Glomerular endothelial cell (primary cell): ENCODE measurements at places on chromosomes 2 and 18. TPM values are rescaled to one million over a fixed set of nuclear protein-coding genes. Genes with fewer than 3 reads are reported as not detected.

Gene GYPC
- total RNA-seq: 308 and 393 TPM in 2 replicates

Gene MFF
- 96.4 and 108 TPM in 2 replicates for total RNA-seq

- DNase-seq: no peak
Measured at GRCh38 chr2:28702415-28702861, 49.2 kb upstream of the PPP1CB start.

DNA sequence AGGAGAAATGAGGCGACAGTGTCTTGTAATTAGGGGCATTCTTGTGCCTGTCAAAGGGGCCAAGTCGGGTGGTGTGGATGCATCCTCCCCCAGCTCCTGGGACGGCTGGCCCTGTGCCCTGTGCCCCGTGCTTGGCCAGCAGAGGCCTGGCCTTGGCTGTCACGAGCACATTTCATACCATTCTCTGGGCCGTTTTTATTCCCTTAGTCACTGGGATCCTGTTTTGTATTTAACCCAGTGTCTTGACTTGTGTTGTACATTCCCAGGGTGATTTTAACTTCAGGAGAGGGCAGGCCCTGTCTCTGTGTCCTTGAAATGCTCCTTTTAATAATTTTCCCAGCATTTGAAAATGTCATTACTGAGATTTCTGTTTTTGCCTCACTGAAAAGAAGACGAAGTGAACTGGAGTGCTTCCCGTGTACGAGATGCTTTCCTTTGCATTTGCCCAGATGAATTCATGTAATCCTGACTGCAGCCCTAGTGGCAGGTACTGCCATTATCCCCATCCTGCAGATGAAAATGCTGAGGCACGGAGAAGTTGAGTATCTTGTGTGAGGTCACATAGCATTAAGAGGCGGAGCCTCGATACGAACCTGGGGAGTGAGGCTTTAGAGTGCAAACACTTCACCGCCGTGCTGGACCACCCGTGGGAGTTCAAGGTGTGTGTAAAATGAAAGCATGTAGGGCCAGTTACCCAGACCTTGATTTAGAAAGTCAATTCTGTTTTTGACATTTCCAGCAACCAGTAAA lies 57.0 kb downstream of the SH3RF3 start:
- no peak for DNase-seq

DNA sequence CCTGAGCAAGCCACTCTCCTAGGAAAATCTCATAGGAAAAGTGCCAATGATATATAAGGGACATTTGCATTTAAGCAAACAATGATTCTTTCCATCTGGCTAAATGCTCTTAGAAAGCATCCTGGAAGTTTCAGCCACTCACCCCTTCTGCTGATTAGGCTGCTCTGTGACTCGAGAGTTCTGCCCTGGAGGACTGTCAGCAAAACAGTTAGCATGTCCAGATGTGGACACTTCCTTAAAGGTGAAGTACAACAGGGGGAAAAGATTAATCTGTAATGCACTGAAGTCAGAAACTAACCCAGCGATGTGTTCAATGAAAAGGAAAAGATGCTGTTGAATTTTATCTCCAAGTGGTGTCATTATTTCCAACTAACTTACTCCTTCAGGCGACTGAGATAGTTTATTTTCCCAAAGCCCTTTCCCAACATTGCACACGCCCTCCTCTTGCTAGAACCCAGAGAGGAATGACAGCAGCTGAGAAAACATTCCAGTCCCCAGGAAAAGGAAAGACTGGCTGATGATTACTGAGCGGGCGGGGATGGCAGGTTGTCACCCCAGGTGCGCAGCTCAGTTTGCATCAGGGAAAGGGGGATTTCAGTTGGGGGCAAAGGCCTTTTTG lies 214.0 kb downstream of the SS18 start:
- no peak for DNase-seq

GRCh38 chr2:187877391-187877790 lies 323.2 kb upstream of the TFPI start:
- DNase-seq: no peak

Gene POTEI
- total RNA-seq: 0.06 TPM in 1 of 2 replicates, not detected in the other

DNA sequence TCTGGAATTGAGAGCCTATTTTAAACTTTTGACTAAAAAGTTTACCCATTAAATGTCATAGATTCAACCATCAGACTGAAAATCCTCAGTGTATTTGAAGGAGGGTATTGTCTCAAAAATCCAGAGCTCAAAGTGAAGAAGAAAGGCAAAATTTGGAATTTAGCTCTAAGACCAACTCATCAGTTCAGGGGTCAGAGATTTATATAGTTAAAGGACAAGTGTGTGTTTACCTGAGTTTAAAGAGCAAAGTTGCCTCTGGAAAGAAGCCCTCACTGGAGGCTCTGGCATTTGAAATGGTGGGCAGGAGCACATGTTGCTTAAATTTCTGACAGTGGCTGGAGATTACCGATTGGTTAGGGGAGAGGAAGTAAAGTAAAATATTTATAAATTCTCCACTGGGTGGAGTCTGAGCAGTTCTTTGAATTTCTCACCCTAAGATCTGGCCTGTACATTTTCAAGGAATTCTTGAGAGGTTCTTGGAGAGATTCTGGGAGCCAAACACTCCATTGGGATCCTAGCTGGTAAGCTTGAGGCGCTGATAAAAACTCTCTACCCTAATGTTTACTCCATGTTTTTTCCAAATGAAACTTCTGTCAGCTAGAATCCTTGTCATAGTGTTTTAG lies at the start of gene KYNU:
Gene KYNU (plus strand): TSS at position 449 of the 623 bp plus-strand sequence. CDS start 7,704 bp downstream, outside the sequence.
- no peak for DNase-seq

DNA sequence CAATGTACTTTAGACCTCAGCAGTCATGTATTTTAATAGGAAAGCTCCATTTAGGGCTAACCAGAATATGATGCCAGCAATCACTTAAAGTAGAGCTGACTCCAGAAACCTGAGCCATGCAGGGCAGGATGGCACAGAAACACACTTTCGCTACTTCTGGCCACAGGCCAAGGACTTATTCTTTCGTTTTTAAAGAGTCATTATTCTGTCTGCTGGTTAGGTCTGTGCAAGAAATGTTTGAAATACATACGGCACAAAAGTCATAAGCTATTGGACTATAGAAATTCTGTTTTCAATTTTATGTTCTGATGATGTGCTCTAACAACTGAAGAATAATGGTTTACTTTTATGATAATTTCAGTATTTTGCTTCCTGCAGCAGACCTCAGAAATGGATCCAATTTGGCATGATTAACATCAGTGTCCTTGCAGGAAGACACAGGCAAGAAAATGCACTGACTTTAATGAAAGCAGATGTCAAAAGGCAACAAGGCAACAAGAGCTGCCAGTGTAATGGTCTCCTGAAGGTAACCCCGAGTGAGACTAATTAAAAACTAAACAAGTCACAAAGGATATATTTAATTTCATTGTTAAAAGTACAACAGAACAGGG lies 114.4 kb upstream of the CHRNA1 start:
- no peak for DNase-seq

- no peak for DNase-seq
Measured at GRCh38 chr2:56133441-56133840, 50.3 kb upstream of the CCDC85A start.

DNA sequence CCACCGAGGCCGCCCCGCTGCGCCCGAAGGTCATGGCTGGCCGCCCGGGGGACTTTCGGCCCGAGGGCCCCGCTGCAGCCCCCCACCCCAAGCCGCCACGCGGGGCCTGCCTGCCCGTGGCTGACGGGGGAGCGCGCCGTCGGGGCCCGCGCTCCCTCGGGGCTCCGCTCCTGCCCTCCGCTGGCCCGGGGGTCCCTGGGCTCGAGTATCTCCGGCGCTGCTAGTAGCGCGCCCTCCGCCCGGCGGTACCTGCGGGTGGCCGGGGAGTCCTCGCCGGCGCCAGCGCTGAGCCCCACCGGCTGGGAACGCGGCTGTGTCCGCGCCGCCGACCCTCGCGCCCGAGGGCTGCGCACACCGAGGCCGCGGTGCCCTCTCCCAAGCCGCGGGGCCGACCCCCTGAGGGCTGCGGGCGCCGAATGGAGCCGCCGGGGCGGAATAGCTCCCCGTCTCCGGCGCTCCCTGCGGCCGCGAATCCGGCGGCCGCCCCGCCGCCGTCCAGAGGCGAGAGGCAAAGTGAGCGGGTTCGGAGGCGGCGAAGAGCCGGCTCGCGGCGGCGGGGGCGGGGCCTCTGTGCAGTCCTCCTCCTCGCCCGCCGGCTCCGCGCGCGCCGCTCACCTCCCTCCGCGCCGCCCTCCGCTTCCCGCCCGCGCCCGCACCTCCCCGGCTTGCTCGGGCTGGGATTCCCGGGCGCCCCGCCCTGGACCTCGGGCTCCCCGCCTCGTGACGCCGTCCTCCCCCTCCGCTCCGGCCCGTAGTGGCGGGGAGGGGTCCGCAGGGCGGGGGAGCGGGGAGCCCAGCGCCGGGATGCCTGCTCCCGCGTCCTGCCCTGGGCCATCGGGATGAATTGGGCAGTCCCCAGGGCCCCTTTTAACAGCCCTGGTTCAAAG lies at the start of gene KCNG3:
Gene KCNG3 (minus strand): TSS at position 515 of the 887 bp plus-strand sequence. CDS start 481 bp downstream, at position 34.
- DNase-seq: no peak

Gene EPAS1
- 239 and 676 TPM in 2 replicates for total RNA-seq

DNA sequence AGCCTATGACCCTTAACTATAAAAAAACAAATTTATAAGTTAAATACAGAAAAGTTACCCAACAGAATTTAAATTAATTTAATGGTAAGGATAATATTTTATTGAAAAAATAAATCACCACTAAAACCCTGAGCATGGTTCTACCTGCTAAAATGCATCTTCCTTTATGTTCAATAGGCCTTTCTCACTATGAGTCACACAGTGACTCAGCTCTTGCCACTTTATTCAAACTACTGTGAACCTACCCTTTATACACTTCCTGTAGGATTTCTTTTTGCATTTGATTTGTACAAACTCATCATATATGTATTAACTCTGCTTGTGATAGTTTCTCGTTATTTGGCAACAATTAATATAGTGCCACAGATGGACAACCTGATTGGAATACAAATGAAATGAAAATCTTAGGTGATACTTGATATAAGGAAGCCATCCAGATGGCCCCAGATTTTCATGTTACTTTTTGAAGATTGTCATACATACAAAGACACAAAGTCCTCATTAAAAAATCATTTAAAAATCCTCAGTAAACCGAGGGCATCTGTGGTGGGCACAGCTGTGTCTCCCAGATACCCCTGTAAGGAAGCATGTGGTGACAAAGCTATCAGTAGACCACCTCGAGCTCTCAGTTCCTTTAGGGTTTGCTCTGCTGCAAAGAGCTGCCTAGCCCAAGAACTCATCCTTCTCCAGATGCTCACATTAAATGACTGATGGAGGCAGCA lies 55.2 kb upstream of the COBLL1 start:
- no peak for DNase-seq

GRCh38 chr2:29343830-29344229 lies 228.6 kb downstream of the CLIP4 start:
- no peak for DNase-seq

DNA sequence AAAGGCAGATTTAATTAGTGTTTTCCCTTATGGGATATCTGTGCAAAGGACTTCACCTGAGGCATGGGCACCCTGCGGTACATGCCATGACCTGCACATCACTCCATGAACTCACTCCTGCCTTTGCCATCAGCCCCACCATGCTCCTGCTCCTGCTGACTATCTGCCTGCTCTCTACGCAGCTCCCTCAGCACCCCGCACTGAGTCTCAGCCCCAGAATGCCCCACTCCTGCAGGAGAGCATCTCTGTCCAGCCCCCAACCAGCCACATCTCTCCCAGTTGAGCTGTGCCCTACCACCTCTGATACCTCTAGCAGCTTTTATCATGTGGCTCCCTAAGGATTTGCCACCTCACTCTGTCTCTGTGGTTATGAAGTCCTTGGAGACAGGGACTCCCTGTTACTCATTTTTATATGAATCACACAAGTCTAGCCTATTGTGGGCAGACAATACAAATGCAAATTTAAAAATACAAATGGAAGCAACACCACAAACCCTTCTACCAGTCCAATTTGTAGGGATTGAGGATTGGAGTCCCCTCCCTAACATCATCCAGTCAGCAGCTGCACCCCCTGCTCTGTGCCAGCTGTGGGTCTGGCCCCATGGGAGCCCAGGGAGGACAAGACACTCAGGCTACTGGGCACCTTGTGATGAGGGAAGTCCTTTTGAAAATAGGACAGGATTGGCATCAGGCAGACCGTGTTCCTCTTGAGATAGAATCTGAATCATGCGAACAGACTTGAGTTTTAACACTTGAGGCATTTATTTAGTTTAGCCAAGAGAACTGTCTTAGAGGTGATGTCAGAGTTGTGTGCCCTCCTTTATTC lies 689.6 kb upstream of the HS6ST1 start:
- DNase-seq: no peak

Gene RASGRP3
- 90.3 and 117 TPM in 2 replicates for total RNA-seq

Gene ST8SIA5
- 0.24 and 2.6 TPM in 2 replicates for total RNA-seq

Gene GALNT5
- total RNA-seq: 0.48 and 2.6 TPM in 2 replicates

Gene TRIM43
- total RNA-seq: not detected in 2 replicates

Gene SPHKAP
- not detected in 2 replicates for total RNA-seq

- DNase-seq: no peak
Measured at GRCh38 chr2:193219413-193219812, 1024.7 kb upstream of the TMEFF2 start.

DNA sequence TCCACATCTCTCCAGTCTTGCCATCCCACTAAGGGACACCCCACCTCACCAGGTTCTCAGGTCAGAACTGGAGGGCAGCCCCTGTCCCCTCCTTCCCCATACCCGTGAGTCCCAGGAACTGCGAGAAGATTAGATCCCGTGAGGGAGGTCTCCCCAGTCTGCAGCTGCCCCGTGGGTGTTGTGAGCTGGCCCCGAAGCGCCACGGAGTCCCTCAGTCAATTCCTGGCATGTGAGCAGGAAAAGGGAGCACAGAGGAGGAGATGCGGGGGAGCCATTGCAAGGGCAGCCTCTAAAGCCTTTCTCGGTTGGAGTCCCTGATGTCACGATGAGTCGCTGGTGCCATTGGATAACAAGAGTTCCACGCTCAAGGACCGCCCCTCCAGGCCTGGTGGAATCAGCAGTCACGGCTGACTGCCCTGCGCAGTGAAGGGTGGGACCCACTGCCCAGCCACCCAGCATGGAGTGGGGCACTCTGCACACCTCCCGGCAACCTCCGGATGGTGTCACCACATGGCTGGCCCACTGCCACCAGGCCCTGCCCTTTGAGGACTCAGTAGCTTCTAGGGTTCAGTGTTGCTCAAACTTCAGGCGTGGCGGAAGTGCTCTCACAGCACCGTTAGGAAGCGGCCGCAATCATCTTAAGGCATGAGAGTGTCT lies 434.9 kb upstream of the MYT1L start:
- no peak for DNase-seq

DNA sequence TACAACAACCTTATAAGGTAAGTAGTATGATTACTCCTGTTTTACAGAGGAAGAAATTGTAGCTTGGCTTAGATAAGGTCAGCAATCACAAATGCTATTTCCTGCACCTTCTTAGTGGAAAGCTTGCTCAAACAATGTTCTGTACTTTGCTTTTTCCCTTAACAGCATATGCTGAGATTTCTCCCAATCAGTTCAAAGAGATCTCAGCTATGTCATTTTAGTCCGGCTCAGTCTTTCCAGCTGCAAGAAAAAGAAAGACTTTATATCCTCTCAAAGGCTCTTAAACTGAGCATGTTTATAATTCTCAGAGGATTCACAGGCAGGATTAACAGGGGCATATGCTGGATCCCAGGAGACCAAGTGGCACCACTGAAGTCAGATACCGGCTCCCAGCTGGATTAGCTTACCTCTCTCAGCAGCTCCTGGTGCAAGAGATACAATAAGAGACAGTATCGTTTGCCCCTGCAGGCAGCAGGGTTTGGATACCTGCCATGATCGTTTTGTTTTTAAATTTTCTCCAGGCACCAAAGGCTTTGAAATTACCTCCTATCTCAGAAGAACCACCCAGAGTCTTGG lies 29.5 kb downstream of the KIAA2012 start:
- no peak for DNase-seq

Gene NLRC4
- total RNA-seq: not detected in 2 replicates
